Stimulated activated naive B cell treated with anti-CD40 and anti-IgM and Interleukin-4, amounts not matched to agents 10 μg/mL and 1 μg/mL and 100 μg/mL, for 72 hours (primary cell): ENCODE measurements at places on chromosomes 5 and 9.

DNA sequence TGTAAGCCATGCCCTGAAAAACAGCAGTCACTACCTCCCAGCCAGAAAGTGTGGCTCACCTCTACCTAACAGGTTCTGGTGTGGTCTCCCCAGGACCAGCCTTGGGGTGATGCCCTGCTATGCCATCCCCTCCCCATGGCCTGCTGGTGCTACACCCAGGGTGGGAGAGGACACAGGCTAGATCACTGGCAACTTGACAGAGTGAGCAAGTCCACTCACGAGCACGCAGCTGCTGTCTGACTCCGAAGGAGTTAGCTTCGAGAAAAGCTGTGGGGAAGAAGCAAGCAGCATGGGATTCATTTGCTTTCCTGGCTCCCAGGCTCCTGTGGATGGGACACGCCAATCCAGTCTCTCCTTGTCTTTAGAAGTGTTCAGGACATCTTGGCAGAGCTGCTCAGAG, 102.2 kb downstream of the COL5A1 start:
- peaks cover 10% of the 10 kb centered on the region for H3K27me3 ChIP-seq
- H3K36me3 ChIP-seq: no peaks in the 10 kb centered on the region
- no peak overlapping the region for H3K27ac ChIP-seq
- no peak overlapping the region for H3K4me3 ChIP-seq
- DNase-seq: no peak
- no peaks in the 10 kb centered on the region for H3K4me1 ChIP-seq

- peaks cover 35% of the 10 kb centered on the region for H3K4me1 ChIP-seq
- H3K27ac ChIP-seq: peak overlapping the region; percentile 99
- DNase-seq: peak; percentile 3
Observed at GRCh38 chr5:6632324-6632887, 438 bp downstream of the NSUN2 start.

- H3K36me3 ChIP-seq: peaks cover 4% of the 10 kb centered on the region
- H3K27ac ChIP-seq: no peak overlapping the region
- no peak for DNase-seq
Observed at GRCh38 chr5:178312880-178313282, 80.3 kb upstream of the PHYKPL start.

GRCh38 chr9:93572636-93573515, 3.5 kb upstream of the PHF2 start:
- no peaks in the 10 kb centered on the region for H3K27me3 ChIP-seq
- no peak overlapping the region for H3K4me3 ChIP-seq
- peaks cover 39% of the 10 kb centered on the region for H3K4me1 ChIP-seq

DNA sequence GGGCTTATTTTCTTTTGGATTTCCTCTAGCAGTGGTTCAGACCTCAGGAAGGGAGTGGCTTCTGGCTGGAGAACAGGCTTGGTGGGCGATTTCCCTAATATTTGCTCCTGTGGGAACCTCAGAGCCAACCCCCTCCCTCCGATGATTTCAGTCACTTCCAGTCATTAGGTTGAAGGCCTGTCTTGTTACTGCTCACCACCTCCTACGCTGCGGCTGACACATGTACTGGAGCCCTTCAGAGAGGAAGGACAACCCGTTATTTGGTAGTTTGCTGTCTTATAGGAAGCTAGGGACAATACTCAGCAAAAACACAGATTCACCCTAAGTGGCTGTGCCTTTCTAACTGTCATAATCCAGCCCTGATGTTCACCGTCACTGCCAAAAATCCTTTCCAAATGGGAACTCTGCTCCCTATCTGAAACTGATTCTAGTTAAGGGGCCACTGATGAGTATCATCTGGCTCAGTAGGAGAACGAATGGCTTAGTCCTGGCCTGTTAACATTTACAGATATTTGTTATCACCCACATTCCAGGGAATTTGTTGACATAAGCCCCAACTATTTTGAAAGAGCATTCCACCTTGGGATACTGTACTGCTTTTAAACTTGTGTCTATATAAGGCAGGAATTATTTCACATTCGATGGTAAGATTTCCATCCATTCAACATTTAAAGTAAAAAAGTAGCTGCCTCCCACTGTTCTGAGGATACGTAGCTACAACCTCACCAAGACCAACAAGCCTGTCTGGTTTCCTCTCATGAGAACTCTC, 29.3 kb upstream of the ANKH start:
- H3K27me3 ChIP-seq: peaks cover 5% of the 10 kb centered on the region
- H3K4me3 ChIP-seq: no peak overlapping the region
- H3K27ac ChIP-seq: no peak overlapping the region

- DNase-seq: no peak
- H3K27me3 ChIP-seq: no peaks in the 10 kb centered on the region
- H3K4me3 ChIP-seq: no peak overlapping the region
Observed at GRCh38 chr9:34337403-34337802, 8.0 kb downstream of the NUDT2 start.

DNA sequence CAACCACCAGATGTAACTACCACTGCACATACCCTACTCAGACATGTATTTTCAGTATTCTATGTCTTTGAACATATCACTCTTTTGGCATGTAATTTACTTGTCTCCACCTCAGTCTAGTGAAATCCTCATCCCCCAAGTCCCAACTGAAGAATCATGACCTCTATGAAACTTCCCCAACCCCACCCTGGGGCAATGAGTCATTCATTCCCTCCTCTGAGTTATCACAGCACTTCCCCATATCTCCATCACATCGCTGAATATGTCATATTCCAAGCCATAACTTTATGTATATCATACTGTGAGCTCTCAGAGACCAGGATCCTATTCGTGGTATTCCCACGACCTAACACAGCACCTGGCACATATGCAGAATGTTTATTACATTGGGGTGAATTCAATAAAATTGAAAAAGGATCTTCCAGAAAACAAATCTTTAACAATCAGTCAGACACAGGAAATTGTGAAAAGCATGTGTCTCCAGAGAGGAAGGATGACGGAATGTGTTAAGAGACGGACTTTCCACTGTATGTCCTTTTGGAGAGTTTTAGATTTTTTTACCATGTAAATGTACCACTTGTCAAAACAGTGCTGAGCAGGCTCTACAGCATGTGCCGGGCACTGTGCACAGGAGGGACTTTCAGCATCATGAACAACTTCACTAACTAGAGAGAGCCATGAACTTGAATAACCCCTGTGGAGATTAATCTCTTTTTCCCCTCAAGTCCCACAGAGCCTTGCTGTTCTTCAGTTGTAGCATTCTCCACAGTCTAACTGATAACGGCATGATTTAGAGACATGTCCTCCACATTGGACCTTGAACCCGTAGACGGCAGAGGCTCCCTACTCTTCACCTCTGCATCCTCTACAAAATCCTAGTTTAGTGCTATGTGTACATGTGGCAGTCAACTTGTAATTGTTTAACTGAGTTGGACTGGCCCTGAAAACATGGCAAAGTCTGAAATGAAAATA, 213.5 kb downstream of the GLIS3 start:
- H3K27me3 ChIP-seq: no peaks in the 10 kb centered on the region
- H3K36me3 ChIP-seq: no peaks in the 10 kb centered on the region

DNA sequence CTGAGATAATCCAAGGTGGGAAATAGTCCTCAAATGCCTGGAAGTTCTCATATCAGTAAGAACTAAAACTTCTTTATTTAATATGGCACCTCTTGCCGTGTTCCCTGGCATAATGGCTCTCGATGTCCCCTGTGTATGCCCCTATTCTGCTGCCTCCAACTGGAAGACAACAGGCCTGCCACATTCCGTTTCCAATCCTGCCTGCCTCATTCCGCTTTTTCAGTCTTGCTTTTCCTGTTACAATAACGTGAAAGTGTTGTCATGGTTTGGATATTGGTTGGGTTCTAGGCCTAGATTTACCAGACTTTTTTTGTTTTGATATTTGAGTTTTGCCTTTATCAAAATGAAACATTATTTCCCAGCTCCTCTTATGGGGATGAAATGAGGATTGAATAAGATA, 98.2 kb downstream of the FOCAD start:
- peaks cover 11% of the 10 kb centered on the region for H3K36me3 ChIP-seq
- no peak overlapping the region for H3K4me3 ChIP-seq
- H3K27me3 ChIP-seq: no peaks in the 10 kb centered on the region
- no peak overlapping the region for H3K27ac ChIP-seq

GRCh38 chr5:180553530-180553929, 37.8 kb downstream of the SCGB3A1 start:
- no peak overlapping the region for H3K27ac ChIP-seq
- H3K27me3 ChIP-seq: no peaks in the 10 kb centered on the region
- DNase-seq: no peak
- peaks cover 1% of the 10 kb centered on the region for H3K4me1 ChIP-seq
- H3K36me3 ChIP-seq: peaks cover 35% of the 10 kb centered on the region

- H3K27me3 ChIP-seq: no peaks in the 10 kb centered on the region
- H3K27ac ChIP-seq: no peak overlapping the region
- peaks cover 37% of the 10 kb centered on the region for H3K36me3 ChIP-seq
- no peak overlapping the region for H3K4me3 ChIP-seq
Observed at GRCh38 chr5:43658509-43658908, 55.5 kb downstream of the NNT start.

DNA sequence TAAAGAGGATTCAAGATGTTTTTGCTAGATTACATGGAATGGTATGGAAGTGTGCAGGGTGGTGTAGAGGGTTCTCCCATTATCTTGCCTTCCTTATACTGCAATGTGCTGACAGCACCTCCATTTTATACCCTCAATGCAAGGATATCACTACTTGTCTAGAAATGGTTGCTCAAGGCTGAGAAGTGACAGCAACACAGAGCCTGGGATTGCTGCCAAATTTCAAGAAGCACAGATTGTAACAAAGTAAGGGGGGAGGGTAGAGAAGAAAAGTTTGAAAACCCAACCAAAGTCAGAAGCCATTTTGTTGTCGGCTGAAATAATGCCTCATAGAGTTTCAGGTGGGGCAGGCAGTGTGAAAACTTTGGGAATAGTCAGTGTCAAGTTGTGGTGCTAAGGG, 29.8 kb downstream of the PCDHAC2 start:
- no peak for DNase-seq
- no peaks in the 10 kb centered on the region for H3K36me3 ChIP-seq
- no peaks in the 10 kb centered on the region for H3K4me1 ChIP-seq
- no peak overlapping the region for H3K4me3 ChIP-seq

- no peaks in the 10 kb centered on the region for H3K4me1 ChIP-seq
- no peak for DNase-seq
- H3K36me3 ChIP-seq: no peaks in the 10 kb centered on the region
- peaks cover 28% of the 10 kb centered on the region for H3K27me3 ChIP-seq
- H3K27ac ChIP-seq: no peak overlapping the region
Observed at GRCh38 chr5:41885286-41885685, 15.1 kb upstream of the OXCT1 start.

- peaks cover 56% of the 10 kb centered on the region for H3K36me3 ChIP-seq
- DNase-seq: no peak
- H3K27me3 ChIP-seq: no peaks in the 10 kb centered on the region
- no peaks in the 10 kb centered on the region for H3K4me1 ChIP-seq
Observed at GRCh38 chr9:108900176-108900575, 33.7 kb downstream of the ELP1 start.
